ENCODE measurements at places on chromosomes 4 and X. TPM values are rescaled to one million over a fixed set of nuclear protein-coding genes. Genes with fewer than 3 reads are reported as not detected.

DNA sequence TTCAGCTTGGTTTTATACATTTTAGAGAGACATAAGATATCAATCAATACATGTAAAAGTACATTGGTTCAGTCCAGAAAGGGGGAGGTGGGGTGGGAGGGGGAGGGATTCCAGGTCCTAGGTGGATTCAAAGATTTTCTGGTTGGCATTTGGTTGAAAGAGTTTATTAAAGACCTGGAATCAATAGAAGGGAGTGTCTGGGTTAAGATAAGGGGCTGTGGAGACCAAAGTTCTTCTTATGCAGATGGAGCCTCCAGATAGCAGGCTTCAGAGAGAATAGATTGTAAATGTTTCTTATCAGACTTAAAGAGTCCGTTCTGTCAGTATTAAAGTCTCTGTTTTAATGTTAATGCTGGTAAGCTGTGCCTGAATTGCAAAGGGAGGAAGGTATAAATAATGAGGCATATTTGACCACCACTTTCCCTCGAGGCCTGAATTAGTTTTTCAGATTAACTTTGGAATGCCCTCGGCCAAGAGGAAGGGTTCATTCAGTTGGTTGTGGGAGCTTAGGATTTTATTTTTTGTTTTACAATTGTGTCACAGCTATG lies 169.9 kb downstream of the AASDH start:
- H3K4me1 ChIP-seq = no peaks in the 10 kb centered on the region
- no peak for DNase-seq
- no peaks in the 10 kb centered on the region for H3K27me3 ChIP-seq
- H3K4me3 ChIP-seq = no peak overlapping the region
- H3K36me3 ChIP-seq = no peaks in the 10 kb centered on the region

DNA sequence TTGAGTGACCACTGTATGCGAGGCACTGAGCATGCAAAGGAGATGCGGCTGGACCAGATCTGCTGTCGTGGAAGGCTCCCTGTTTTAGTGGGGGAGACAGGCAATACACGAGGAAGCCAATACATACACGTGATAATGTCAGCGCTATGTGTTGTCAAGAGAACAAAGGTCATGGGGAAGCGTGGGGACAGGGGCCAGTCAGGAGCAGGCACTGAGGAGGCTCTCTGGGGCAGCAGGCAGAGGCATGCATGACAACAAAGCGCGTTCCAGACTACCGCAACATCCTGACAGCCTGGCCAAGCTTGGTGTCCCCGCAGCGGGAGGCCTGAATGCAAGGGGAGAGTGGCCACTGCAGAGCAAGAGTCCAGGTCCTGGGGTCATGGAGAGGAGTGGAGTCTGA lies 61.9 kb downstream of the DCTD start:
- DNase-seq = no peak
- H3K4me1 ChIP-seq = no peaks in the 10 kb centered on the region
- H3K27ac ChIP-seq = no peak overlapping the region
- H3K27me3 ChIP-seq = no peaks in the 10 kb centered on the region
- no peaks in the 10 kb centered on the region for H3K36me3 ChIP-seq

DNA sequence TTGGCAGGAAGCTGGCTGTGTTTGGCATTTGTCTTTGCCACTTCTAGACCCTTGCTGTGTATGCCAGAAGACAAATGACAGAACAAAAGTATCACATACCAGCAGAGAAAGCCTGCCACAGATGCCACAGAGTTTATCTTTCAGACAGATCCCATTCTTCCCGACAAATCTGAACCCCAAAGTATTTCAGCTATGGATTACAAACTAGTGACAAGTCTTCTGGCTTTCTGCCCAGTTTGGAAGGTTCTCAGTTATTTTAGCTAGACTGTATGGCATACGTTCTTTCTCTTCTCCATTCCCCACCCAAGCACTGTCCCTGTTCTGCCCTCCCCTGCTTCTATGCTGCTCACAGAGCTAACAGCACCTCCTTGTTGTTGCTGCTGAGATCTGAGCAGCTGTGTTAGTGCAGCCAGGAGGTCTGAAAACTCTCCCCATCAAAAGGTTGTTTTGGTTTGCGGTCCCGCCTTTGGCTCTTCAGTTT lies 236.7 kb downstream of the FRAS1 start:
- no peaks in the 10 kb centered on the region for H3K27me3 ChIP-seq
- no peaks in the 10 kb centered on the region for H3K36me3 ChIP-seq
- no peak overlapping the region for H3K4me3 ChIP-seq
- H3K27ac ChIP-seq = no peak overlapping the region
- no peak for DNase-seq
- no peaks in the 10 kb centered on the region for H3K4me1 ChIP-seq

DNA sequence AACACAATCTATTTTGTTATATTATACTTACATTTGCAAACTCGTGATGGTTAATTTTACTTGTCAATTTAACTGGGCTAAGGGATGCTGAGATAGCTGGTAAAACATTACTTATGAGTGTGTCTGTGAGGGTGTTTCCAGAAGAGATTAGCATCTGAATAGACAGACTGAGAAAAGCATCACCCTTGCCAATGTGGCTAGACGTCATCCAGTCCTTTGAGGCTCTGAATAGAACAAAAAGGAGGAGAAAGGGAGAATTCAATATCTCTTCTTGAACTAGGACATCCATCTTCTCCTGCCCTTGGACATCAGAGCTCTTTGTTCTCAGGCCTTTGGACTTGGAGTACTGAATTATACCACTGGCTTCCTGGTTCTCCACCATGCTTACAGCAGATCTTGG lies 154.6 kb downstream of the EPHA5 start:
- H3K4me1 ChIP-seq = no peaks in the 10 kb centered on the region
- no peak overlapping the region for H3K4me3 ChIP-seq
- no peak overlapping the region for H3K27ac ChIP-seq
- DNase-seq = no peak

- peaks cover 10% of the 10 kb centered on the region for H3K36me3 ChIP-seq
- peaks cover 9% of the 10 kb centered on the region for H3K4me1 ChIP-seq
- peak overlapping the region; percentile 98 for H3K4me3 ChIP-seq
- no peak for DNase-seq
- H3K27me3 ChIP-seq = no peaks in the 10 kb centered on the region
- peak overlapping the region; percentile 85 for H3K27ac ChIP-seq
Measured at GRCh38 chr4:99088023-99088449, 552 bp downstream of the ADH5 start.

IL13RA1 gene
- not detected for polyA plus RNA-seq

All from naive thymus-derived CD4-positive, alpha-beta T cell (primary cell).